HCT116 (cell line): ENCODE measurements at places on chromosomes 7 and 10. TPM values are rescaled to one million over a fixed set of nuclear protein-coding genes. Genes with fewer than 3 reads are reported as not detected.
A peak's percentile ranks its signal among the peaks of the same experiment; 100 is the strongest.

GRCh38 chr7:90777041-90777440, 180.9 kb downstream of the CDK14 start:
- H3K27ac ChIP-seq: no peak overlapping the region
- H3K36me3 ChIP-seq: no peaks in the 10 kb centered on the region
- H3K27me3 ChIP-seq: no peaks in the 10 kb centered on the region
- DNase-seq: no peak

- H3K27me3 ChIP-seq: no peaks in the 10 kb centered on the region
- peaks cover 26% of the 10 kb centered on the region for H3K4me1 ChIP-seq
- no peak for DNase-seq
- peak overlapping the region; percentile 43 for H3K27ac ChIP-seq
- no peak overlapping the region for H3K4me3 ChIP-seq
- no peaks in the 10 kb centered on the region for H3K36me3 ChIP-seq
These were observed 8.5 kb downstream of the ARL4A start for GRCh38 chr7:12695965-12696364.

DNA sequence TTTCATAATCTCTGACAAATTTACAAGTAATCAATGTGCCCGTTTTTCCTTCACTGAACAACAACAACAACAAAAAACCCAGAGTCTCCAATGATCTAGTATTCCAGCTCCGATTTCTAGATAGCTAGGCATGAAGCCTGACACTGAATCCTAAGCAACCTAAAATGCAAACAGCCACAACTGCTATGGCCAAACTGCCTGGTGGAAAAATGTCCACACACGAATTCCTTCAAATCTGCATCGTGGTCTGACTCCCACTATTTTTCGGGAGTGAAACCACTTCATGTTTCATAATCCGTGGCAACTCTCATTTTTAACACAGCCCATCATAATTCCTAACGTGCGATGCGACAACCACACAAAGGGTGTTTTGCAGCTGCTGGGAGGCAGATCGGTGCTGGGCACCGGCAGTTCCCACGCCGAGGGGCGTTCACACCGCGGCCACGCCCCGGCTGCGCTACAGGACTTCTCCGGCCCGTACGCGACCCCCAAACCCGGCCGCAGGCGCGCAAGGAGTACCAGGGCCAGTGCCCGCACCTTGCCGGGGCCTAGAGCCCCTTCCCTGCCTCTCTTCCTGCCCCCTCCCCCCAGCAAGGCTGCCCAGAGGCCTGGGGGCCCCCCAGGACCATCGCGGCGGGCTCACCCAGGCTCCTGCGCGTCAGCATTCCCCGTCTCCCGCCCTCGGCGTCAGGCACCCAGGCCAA, 814 bp downstream of the RUFY2 start:
- H3K27me3 ChIP-seq: no peaks in the 10 kb centered on the region
- H3K4me1 ChIP-seq: peaks cover 22% of the 10 kb centered on the region
- peaks cover under 1% of the 10 kb centered on the region; the same call in 1 of the 2 replicates for H3K36me3 ChIP-seq
- H3K27ac ChIP-seq: peak overlapping the region; percentile 72

The SYT15 gene
- total RNA-seq: 1.6 TPM
